ENCODE measurements at places on chromosomes 1 and 21. TPM values are rescaled to one million over a fixed set of nuclear protein-coding genes. Genes with fewer than 3 reads are reported as not detected.

DNA sequence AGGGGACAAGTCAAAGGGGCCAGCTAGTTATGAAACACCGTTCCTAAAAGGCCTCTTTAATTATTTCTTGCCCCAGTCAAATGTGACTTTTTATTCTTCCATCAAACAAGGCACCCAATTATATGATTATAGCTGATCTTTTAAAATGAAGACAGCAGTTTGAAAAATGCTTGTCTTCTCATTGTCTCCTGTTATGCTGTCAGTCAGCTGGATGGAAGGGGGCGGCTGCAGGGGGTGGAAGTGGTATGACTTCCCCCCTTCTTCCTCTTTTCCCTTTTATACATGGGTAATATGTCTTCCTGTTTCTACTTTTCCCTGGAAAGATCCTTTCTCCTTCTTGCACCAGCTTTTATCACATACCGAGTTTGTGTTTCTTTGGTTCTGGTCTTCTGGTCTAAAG is 25.8 kb upstream of the KCNA10 start:
- DNase-seq: no peak

DNA sequence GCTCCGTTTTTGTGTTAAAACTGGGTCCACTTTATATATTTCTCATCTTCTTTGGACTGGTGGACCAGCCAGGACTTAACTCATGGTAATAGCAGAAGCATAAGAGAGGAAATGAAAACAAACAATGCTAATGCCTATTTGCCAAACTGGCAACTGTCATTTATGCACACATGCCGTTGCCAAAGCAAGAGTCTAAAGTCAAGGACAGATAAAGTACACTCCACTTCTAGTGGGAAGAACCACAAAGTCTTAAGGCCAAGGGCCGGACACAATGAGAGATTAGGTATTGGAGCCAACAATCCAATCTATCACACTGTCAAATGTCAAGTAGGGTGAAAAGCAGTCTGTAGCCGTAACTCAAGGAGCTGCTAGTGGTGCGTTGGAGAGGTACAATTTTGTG is 157.7 kb downstream of the LYPLAL1 start:
- no peak for DNase-seq

The FOXO6 gene
- 0.72 TPM for total RNA-seq

GRCh38 chr1:194477908-194478307 is 1291.5 kb upstream of the B3GALT2 start:
- no peak for DNase-seq

The WDR4 gene
- total RNA-seq: 6.1 TPM
